Stomach (tissue), 19 donors: ENCODE measurements at places on chromosomes 16 and 17. TPM values are rescaled to one million over a fixed set of nuclear protein-coding genes. Genes with fewer than 3 reads are reported as not detected.

The PRAC2 gene
- not detected for total RNA-seq

The TMEM94 gene
- 31.9 TPM for total RNA-seq

- peak; percentile 94 for DNase-seq
Observed at GRCh38 chr16:2003827-2004641, 5.6 kb downstream of the ZNF598 start.

GRCh38 chr17:54771409-54771915 lies 129.2 kb upstream of the TOM1L1 start:
- no peak for DNase-seq

DNA sequence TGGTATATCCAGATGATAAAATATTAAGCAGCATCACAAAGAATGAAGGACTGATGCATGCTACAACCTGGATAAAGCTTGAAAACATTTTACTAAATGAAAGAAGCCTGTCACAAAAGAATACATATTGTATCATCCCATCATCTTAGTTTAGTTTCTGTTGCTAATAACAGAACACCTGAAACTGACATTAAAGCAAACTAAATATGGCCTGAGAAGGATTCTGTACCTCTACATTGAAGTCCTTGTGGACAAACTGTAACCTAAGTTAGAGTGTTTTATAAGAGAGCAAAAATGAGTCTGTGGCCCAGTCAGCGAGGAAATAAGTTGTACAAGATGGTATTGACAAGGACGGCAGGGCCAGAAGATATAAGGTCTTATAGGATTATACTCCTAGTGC lies 261.0 kb upstream of the CPHXL start:
- DNase-seq, result no peak

The PIK3R5 gene
- 29.8 TPM for total RNA-seq

GRCh38 chr17:51888816-51889215 lies 269.7 kb downstream of the CA10 start:
- no peak for DNase-seq

- DNase-seq, result no peak
Observed at GRCh38 chr17:64218066-64218465, 45.0 kb downstream of the TEX2 start.

DNA sequence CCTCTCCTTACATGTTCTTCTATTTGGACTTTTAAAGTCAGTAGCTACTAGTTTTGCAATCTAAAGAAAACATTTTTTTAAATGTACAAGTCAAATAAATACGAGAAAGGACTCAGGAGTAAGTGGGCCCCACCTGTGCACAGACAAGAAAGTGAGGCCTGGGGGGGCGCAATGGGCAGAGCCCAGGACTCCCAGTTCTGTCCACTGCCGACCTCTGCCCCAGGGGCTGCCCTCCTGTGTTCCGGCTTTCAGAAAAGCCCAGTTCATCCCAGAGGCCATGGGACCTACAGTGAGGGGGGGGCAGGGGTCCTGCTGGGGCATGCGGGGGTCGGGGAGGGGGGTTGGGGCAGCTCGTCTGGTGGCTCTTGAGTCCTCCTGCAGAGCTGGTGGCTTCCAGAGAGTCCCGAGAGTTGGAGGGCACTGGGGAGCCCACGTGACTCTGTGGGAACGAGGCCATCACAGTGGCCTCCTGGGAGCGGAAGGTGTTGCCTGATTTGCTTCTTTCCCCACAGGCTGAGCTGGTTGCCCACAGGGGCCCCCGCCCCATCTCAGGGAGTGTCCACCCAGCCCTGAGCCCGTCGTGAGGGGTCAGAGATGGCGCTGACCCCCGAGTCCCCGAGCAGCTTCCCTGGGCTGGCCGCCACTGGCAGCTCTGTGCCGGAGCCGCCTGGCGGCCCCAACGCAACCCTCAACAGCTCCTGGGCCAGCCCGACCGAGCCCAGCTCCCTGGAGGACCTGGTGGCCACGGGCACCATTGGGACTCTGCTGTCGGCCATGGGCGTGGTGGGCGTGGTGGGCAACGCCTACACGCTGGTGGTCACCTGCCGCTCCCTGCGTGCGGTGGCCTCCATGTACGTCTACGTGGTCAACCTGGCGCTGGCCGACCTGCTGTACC lies 2.4 kb downstream of the UTS2R start:
- DNase-seq, result no peak

The KRT33B gene
- total RNA-seq, result not detected

GRCh38 chr16:52123061-52123839 lies 423.7 kb downstream of the TOX3 start:
- DNase-seq, result no peak

The NPIPB6 gene
- 2.3 TPM for total RNA-seq

The KRT24 gene
- 1.8 TPM for total RNA-seq

DNA sequence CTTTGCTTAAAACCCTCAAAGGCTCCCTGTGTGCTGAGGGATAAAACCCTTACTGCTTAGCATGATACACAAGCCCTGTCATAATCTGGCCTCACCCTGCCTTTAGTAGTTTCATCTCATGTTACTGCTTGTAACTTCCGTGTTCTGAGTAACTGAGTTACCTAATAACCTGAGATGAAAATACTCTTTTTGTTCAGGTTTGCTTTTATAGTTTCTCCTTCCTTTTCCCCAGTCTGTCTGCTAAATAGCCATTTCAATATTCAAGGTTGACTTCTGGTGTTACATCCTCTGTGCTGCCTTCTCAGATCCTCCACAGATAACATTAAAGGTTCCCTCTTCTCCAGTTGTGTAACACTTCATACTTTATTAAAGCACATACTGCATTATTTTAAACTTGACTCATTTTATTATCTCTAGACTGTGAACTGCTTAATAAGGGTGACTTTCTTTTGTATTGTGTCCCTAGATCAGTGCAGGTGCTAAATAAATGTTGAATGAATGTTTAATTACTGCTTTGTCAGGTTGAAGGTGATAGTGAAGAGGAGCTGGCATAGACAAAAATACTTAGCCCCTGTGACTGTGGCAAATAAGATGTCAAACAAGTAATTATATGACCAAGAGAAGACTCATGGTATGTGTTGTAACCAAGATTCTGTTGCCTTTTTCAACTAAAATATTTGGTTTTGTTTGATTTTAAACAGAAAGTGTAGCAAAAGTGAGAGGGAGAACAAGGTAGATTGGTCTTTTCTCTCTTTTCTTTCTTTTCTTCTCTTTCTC lies 47.8 kb downstream of the NFAT5 start:
- DNase-seq, result no peak

The PAM16 gene
- 49.8 TPM for total RNA-seq

GRCh38 chr17:78805301-78805700 lies 23.2 kb upstream of the CYTH1 start:
- DNase-seq, result no peak

DNA sequence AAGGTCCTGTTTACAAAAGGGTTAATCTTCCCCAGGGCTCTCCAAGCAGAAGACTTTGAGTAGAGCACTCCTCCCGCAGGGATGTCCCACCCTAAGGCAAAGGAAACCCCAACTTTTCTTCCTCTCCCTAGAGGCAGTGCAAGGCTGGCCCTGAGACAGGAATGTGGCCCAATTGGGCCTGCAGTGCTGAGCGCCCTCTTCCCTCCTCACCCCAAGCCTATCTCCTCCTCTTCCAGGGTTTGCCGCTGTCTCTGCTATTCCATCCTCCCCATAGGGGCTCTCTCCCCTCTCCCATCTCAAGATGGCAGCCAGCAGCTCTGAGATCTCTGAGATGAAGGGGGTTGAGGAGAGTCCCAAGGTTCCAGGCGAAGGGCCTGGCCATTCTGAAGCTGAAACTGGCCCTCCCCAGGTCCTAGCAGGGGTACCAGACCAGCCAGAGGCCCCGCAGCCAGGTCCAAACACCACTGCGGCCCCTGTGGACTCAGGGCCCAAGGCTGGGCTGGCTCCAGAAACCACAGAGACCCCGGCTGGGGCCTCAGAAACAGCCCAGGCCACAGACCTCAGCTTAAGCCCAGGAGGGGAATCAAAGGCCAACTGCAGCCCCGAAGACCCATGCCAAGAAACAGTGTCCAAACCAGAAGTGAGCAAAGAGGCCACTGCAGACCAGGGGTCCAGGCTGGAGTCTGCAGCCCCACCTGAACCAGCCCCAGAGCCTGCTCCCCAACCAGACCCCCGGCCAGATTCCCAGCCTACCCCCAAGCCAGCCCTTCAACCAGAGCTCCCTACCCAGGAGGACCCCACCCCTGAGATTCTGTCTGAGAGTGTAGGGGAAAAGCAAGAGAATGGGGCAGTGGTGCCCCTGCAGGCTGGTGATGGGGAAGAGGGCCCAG lies 1.0 kb downstream of the PRRT2 start:
- DNase-seq, result no peak

DNA sequence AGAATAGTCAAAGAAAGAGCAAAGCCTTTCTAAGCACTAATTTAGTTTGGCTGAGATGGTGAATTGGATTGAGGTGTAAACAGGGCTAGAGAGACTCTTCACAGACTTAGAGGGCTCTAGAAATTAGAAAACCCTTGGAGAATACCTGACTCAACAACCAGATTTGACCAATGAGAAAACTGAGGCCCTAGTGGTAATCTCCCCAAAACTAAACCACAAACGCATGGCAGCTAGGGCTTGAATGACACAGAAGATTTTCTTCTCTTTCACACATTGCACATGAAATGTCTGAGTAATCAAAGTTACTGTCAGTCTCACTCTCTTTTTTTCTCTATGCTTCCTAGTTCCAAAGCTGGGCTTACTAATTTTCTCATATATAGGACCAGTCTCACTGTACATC lies 314.5 kb upstream of the KCNJ16 start:
- DNase-seq, result no peak

DNA sequence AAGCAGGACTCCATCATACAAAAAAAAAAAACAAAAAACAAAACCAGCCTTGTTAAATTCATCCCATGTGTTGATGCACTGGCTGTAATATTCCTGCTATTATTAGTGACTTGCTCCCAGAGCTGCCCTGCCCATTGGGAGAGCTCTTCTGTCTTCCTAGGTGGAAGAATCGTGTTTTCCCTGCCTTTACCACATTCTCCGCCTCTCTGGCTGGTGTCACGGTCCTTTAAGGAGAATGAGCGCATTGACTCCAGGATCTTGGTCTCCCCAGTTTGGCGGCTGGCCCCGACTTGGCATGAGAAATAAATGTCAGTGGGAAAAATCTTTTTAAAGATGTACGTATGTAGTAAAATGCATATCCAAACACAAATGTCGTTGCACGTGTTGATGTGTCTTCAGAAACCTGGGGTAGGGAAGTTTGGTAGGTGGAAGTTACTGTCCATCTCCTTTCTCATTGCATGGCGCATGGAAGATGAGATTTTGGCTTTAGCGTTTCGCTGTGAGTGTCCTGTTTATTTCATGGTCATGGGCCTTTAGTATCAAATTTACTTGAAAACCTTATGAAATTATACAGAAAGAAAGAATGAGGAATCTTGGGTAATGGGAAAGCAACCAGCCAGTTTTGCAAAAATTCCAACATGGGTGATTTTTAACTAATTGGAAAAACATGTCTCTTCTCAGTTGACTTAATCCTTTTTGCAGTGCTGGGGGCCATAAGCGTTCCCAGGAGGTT lies 15.5 kb downstream of the RMI2 start:
- no peak for DNase-seq

DNA sequence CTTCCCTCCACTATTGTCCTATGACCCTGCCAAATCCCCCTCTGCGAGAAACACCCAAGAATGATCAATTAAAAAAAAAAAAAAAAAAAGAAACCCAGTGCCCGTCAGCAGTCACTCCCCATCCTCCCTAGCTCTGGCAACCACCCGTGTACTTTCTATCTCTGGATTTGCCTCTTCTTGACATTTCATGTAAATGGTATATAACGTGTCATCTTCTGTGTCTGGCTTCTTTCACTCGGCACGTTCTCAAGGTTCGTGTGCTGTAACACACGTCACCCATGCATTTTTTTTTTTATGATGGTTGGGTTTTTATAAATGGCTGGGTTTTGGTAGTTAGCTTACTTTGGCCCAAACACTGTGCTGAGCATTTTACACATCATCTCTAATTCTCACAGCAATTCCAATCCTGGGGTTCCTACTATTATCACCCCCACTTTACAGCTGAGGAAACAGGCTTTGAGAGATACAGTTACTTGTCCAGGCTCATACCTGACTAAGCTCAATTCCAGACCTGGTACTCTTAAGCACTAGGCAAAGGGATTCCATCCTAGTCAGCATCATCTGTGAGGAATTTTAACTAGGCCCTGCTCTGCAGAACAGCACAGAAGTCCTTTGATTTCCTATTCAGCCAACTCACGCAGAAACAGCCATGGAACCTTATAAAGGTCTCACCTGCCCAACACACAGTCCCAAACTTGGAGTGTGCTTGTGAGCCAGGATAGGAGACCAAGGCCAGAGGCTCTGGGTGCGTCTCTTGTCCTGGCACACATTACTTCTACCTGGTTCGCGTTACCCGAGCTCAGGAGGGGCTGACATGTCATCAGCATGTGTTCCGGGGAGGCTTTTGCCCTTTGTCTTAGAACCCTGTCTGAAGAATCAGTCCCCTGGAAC lies 11.7 kb downstream of the NDUFAB1 start:
- no peak for DNase-seq

The ZNF469 gene
- total RNA-seq, result 1.1 TPM

The ADAD2 gene
- not detected for total RNA-seq

GRCh38 chr17:82663381-82664275 lies 15.4 kb upstream of the WDR45B start:
- no peak for DNase-seq

GRCh38 chr17:64061178-64061898 lies 40.9 kb upstream of the ICAM2 start:
- no peak for DNase-seq

GRCh38 chr16:23152386-23153178 lies 3.3 kb upstream of the USP31 start:
- DNase-seq, result no peak

GRCh38 chr17:7014995-7015958 lies 2.9 kb downstream of the RNASEK start:
- peak; percentile 73 for DNase-seq

GRCh38 chr16:72008424-72009216 lies at the start of gene DHODH:
DHODH (plus strand) TSS chr16:72008744; CDS start chr16:72008765, 21 bp downstream.
- DNase-seq, result peak; percentile 99

DNA sequence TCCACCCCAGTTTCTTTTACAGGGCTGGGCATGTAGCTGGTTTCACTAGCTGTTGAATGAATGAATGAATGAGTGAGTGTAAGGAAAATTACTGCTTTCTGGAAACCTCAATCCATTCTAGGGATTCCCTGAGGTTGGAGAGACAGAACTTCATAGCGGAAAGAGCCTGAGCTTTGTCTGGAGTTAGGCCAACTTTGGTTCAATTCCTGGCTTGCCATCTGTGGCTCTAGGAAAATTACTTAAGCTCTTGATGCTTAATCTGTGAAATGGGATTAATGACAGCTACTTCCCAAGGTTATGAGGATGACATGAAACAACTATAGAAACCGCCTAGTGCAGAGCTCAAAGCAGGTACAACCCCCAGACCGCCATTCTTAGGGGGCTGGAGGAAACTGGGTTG lies 76.3 kb upstream of the AXIN2 start:
- no peak for DNase-seq
